ENCODE measurements at places on chromosomes 3 and 15. TPM values are rescaled to one million over a fixed set of nuclear protein-coding genes. Genes with fewer than 3 reads are reported as not detected.

GRCh38 chr3:115040673-115041286, 106.3 kb downstream of the ZBTB20 start:
- peak; percentile 57 for DNase-seq

DNA sequence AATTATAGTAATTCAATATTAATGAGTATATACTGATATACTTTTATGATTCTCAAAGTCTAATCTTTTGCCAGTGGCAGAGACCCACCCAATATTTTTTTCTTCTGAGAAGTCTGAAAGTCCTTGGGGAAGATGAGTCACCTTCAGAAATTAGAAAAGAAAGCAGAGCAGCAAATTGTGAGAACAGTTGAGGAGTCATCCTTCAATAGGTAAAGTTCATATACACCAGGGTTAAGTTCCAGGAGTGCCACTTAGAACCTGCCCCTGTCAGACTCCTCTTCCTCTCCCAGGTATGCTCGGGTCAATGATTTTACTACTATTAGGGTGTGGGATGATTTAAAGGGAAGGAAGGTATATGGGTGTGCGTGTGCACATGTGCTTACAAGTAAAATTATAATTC, 7.1 kb downstream of the CLRN1 start:
- no peak for DNase-seq

DNA sequence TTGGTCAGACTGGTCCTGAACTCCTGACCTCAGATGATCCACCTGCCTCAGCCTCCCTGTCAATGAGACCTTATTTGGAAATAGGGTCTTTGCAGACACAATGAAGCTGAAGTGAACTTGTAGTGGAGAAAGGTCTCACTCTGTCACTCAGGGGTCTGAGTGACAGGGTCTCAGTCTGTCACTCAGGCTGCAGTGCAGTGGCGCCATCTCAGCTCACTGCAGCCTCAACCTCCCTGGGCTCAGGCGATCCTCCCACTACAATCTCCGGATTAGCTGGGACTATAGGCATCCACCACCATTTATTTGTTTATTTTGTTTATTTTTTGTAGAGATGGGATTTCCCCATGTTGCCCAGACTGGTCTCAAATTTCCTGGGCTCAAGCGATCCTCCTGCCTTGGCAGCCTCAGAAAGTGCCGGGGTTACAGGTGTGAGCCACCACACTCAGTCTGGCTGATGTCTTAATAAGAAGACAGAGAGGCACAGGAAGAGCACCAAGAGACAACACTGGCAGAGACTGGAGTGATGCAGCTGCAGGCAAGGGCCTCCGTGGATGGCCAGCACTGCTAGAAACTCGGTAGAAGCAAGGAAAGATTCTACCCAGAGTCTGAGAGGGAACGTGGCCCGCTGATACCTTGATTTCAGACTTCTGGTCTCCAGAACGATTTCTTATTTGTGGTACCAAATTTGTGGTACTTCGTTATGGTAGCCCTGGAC, 26.2 kb upstream of the RAF1 start:
- no peak for DNase-seq

DNA sequence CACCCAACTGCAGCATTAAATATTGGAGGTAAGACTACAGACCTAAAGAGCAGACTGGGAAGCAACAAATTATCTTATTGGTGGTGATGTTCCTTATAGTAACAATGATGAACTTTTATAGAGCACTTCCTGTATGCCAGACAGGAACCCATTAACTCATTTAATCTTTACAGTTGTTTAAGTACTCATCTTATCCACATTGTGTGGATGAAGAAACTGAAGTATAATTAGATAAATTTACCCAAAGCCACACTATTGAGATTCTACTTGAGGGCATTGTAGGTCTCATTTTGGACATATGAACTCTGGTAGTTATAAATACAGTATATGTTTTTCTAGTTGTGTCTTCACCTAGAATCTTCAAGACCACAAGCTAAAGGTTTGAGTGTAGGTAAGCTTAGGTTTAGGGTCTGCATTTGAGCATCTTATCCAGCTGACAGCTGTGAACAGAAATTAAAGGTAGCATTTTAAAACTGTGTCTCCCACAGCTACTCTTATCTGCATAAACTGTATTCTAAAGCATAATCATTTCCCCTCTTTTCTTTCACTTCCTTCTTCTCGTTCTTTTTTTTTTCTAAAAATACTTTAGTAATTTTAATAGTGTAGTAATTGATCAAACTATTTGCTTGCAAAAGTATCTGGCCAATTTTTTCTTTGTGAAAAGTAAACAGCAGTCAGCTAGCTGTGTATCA, 138.2 kb downstream of the UBE2E2 start:
- DNase-seq, result no peak

- DNase-seq, result peak; percentile 63
Observed at GRCh38 chr3:72797773-72798543, 50.3 kb downstream of the SHQ1 start.

- DNase-seq, result no peak
Observed at GRCh38 chr3:159513867-159514380, 474.7 kb upstream of the IL12A start.

Gene UACA
- 47.0 TPM for total RNA-seq

Gene CPB1
- total RNA-seq, result not detected
